ENCODE measurements at places on chromosomes 2 and 18. TPM values are rescaled to one million over a fixed set of nuclear protein-coding genes. Genes with fewer than 3 reads are reported as not detected.

- DNase-seq: peak; percentile 46
These were observed 62.5 kb downstream of the DHRS9 start for GRCh38 chr2:169131587-169132512.

- DNase-seq: no peak
These were observed 45.4 kb downstream of the FER1L5 start for GRCh38 chr2:96687711-96688640.

The POTEI gene
- total RNA-seq: 0.40 TPM

- no peak for DNase-seq
These were observed 17.1 kb downstream of the GATA6 start for GRCh38 chr18:22186484-22186971.

The FBXO48 gene
- 0.80 TPM for total RNA-seq

GRCh38 chr2:183389546-183390080 is 265.4 kb downstream of the NUP35 start:
- no peak for DNase-seq

- no peak for DNase-seq
These were observed 30.1 kb downstream of the CAPN14 start for GRCh38 chr2:31187166-31187565.

The ST6GAL2 gene
- 21.9 TPM for total RNA-seq

The RAMP1 gene
- 12.9 TPM for total RNA-seq

The CRYGC gene
- total RNA-seq: not detected

- no peak for DNase-seq
These were observed 1.3 kb downstream of the R3HDM1 start for GRCh38 chr2:135532581-135532980.

The NEU4 gene
- not detected for total RNA-seq

The UGT1A4 gene
- not detected for total RNA-seq

The VWC2L gene
- not detected for total RNA-seq

- DNase-seq: no peak
These were observed 146.7 kb upstream of the VRK2 start for GRCh38 chr2:57899898-57900297.

DNA sequence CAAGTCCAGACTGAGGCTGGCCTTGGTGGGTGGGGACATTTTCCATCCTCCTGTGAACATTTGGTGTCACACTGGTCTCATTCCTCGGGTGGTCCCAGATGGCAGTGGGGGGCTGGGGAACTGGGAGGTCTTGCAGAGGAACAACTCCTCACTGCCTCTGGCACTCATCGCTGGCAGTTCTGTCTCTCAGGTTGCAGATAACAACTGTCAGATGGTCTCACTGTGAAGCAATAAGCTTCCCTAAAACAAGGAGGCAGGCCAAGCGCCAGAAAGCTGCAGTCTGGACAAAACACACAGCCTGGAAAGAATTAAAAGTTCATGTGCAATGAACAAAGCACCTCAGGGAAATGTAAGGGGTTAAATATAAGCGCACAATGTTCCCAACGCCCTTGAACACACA is 78.1 kb downstream of the IRS1 start:
- DNase-seq: no peak

DNA sequence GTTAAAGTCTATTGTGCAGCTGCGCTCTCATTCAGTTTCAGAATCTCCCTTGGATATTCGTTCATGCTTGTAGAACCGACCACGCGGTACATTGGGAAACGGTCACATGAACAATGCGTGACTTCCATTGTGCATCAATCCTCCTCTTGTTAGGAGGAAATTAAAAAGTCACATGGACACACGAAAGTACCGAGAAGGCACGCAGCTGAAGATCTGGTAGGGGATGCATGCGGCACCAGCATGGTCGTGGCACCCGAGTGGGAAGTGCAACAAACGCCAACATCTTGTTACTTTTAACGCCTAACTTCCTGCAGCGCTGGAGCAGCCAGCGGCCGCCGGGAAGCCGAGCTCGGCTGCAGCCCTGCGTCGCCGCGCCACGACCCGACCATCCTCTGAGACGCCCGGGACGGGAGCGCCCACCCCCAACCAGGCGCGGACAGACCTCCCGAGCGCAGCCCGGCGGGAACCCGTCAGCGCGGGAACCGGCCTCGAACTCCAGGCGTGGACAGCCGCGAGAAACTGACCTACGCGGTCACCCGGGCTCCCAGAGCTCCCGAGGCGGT is 412 bp downstream of the OSBPL1A start:
- peak; percentile 76 for DNase-seq

DNA sequence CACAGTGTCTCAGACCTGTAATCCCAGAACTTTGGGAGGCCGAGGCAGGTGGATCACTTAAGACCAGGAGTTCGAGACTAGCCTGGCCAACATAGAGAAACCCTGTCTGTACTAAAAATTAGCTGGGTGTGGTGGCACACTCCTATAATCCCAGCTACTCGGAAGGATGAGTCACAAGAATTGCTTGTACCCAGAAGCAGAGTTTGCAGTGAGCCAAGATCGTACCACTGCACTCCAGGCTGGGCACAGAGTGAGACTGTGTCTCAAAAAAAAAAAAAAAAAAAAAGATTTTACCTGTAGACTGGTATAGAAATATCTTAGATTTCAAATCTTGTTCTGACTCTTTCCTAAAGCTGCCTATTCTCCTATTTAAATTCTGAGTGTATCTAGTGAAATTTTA is 7.2 kb upstream of the KLHL29 start:
- DNase-seq: peak; percentile 49

DNA sequence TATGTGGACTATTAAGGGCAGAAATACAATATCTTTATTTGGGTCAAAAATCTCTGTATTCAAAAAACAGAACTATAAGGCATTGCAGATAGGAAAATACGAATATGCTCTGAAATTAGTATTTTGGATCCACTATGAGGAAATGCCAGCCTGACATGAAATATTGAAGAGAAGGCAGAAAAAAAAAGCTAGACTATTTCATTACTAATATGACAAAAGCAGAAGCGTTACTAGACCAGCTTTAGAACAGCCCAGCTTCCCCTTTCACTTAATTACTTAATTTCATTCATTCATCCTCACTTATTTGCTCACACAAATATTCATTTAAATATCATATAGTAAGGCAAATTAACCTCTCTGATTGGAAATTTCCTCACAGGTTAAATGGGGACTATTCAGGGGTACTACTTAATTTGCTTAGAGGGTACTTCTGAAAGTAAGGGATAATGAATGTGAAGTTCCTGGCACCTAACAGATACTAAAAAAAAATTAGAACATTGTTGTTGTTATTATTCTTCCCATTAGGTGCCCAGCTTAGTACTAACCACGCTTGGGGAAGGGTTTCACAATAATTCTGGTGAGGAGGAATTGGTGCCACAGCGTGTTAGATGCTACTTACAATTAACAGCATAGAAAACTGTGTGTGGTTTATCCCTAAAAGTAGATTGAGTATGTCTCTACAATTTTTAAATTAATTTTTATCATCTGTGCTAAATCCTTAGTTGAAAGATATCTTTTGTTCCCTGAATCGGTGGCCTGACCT is 71.1 kb upstream of the CTLA4 start:
- DNase-seq: no peak

The MGAT5 gene
- 23.2 TPM for total RNA-seq

DNA sequence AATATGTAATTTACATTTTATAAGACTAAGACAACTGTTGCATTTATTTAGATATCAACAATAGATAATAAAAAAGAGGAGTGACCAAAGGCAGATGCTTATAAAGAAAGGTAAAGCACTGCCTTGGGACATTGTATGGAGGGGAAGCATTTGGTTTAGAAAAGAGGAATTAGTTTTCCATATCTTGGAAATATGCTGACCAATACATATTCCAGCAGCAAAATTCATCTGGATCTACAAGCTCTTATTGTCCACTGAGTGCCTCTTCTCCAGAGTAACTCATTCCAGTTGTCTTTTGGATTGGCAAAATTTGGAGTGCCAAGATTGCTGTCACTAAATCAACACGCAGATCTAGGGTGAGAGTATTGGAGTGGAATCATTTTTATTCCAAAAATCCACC is 8.9 kb upstream of the VPS4B start:
- no peak for DNase-seq

The IL37 gene
- total RNA-seq: not detected

DNA sequence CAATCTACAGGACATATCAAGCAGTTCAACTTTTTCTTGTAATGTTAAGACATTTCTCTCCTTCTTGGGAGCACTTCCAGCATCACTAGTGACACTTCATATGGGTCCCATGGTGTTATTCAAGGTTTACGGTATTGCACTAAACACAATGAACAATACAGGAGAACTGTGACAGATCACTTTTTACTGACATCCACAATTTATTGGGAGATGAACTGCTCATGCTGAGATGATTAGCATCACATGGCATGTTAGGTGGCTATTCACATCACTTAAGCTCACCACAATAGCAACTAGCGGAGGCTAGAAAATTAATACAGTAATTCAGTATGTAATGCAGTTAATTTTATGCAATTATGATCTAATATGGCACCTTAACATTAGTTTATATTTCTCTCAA is 264.4 kb downstream of the ERBB4 start:
- no peak for DNase-seq
